ENCODE measurements at places on chromosomes 5 and 9. TPM values are rescaled to one million over a fixed set of nuclear protein-coding genes. Genes with fewer than 3 reads are reported as not detected.

Gene ARHGEF39
- 1.3 TPM for total RNA-seq

Gene CAVIN4
- 0.64 TPM for total RNA-seq

Gene EQTN
- not detected for total RNA-seq

Gene RNF44
- total RNA-seq: 40.5 TPM

Gene DOCK8
- 75.1 TPM for total RNA-seq

Gene PCDHA11
- 0.74 TPM for total RNA-seq

Gene TMEM215
- total RNA-seq: 0.06 TPM

Gene CSF1R
- total RNA-seq: 29.1 TPM

Gene NTRK2
- 6.2 TPM for total RNA-seq

Gene SEC24A
- 23.8 TPM for total RNA-seq

Gene TRIO
- 165 TPM for total RNA-seq

Gene ENTPD2
- 3.2 TPM for total RNA-seq

Gene MAP1B
- total RNA-seq: 29.3 TPM

Gene IL33
- total RNA-seq: 31.1 TPM

Gene CDO1
- 31.7 TPM for total RNA-seq

GRCh38 chr9:130846487-130847305 lies 11.6 kb downstream of the ABL1 start:
- no peak for DNase-seq

- no peak for DNase-seq
Measured at GRCh38 chr5:10069637-10070313, 179.9 kb downstream of the ATPSCKMT start.

DNA sequence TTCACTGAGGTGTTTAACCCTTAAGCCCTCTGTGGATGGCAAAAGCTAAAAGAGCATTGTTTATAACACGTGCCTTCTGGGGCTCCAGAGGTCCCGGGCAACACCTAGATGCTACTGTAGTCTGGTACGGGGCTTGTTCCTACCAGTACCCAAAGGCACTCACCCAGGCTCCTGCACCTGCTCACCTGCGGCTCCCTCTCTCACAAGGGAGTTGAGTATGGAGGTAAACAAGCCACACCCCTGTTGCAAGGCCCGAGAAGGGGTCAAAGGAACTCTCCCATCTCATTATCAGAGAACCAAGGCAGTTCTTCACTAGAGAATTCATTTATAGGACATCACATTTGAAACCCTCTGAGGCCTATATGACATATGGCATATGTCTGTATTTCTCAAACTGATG lies 53.4 kb upstream of the IL6ST start:
- DNase-seq: no peak

- DNase-seq: no peak
Measured at GRCh38 chr5:132008961-132009680, 2.3 kb downstream of the ACSL6 start.

DNA sequence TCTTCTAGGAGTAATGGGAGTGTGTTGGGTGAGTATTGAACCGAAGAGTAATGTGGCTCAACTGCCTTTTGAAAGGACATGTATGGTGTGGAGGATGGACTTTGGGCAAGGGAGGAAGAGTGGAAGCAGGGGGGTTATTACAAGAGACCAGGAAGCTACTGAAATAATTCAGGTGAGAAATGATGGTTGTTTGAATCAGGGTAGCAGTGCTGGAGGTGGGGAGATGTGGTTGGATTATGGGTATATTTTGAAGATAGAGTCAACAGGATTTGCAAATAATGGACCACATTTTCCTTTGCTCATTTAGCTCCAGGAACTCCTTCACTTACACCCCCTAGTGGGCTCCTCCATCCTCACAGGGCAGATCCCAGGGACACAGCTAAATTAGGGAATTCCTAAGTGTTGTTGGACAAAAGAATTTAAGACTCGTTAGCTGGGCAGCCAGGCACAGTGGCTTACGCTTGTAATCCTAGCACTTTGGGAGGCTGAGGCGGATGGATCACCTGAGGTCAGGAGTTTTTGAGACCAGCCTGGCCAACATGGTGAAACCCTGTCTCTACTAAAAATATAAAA lies 1.2 kb upstream of the SLC4A9 start:
- DNase-seq: no peak

DNA sequence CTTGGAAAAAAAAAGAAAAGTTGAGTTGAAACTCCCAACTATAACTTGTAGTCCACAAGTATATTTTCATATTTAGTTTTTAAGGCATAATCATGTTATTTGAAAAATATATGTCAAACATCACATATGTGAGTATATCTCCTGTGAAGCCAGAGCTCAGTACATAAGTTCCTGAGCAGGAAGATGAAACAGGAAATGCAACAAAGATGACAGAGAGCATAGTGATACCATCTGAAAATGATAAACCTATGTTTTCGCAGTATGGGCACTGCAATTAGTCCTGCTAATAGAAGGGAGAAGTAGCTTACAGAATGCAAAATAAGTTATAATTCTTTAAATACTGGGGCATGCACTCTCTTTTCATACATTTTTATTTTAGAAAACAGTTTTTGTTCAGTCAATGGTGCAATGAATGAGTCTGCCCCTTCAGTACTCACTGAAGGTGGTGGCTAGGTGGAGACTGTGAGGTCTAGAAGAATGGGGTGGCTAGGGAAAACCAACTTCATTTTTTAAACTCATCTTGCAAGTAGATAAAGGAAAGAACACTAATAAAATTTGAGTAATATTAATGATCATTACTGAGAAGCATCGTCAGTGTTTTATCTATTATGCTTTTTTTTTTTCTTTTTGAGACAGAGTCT lies 54.1 kb upstream of the FYB1 start:
- DNase-seq: no peak

- DNase-seq: no peak
Measured at GRCh38 chr5:97047076-97047475, 95.3 kb downstream of the LIX1 start.

- DNase-seq: no peak
Measured at GRCh38 chr5:141760193-141760592, 78.2 kb upstream of the ARAP3 start.

DNA sequence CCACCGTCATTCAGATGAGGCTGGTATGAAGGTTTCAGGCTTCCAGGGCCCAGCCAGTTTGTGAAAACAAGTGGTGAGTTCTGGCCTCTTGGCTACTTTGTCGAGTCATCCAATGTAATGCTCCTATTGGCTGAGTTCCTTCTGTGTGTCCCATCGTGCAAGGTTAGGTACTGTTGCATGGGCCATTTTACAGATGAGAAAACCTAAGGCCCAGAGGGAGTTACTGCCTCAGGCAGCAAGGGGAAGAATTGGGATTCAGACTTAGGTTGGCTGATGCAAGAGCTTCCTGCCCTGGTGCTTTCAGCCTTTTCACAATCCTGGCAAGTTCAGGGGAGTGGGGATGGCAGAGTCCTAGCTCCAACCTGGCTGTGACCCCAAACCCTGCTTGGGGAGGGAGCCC lies 17.4 kb upstream of the PITX1 start:
- no peak for DNase-seq

- no peak for DNase-seq
Measured at GRCh38 chr9:33956544-33956943, 92.1 kb downstream of the UBAP2 start.

- no peak for DNase-seq
Measured at GRCh38 chr5:119522841-119523240, 70.5 kb downstream of the HSD17B4 start.

GRCh38 chr5:54090495-54091120 lies 219.8 kb downstream of the ARL15 start:
- DNase-seq: no peak

- no peak for DNase-seq
Measured at GRCh38 chr5:62214701-62215100, 91.3 kb upstream of the KIF2A start.

GRCh38 chr5:11909471-11909870 lies 5.2 kb upstream of the CTNND2 start:
- DNase-seq: no peak

GRCh38 chr5:126009566-126009965 lies 413.6 kb upstream of the GRAMD2B start:
- no peak for DNase-seq

DNA sequence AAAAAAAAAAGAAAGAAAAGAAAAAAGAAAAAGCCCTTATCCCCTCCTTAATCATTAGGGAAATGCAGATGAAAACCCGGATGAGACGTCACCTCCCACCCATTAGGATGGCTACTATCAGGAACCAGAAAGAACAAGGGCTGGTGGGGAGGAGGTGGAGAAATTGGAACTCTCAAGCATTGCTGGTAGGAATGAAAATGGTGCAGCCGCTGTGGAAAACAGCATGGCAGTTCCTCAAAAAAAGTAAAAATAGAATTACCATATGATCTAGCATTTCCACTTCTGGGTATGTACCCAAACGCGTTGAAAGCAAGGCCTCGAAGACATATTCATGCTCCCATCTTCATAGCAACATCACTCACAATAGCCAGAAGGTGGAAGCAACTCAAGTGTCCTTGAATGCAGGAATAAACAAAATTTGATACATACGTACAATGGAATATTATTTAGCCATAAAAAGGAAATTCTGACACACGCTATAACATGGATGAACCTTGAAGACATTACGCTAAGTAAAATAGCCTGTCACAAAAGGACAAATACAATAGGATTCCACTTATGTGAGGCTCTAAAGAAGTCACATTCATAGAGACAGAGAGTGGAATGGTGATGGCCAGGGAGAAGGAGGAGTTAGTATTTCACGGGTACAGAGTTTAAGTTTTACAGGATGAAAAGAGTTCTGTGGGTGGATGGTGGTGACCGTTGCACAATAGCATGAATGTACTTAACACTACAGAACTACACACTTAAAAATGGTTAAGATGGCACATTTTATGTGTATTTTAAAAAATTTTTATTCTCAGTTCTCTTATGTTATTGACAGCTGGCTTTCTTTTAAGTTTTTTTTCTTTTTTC lies 166.8 kb upstream of the IER5L start:
- peak; percentile 4 for DNase-seq

GRCh38 chr9:34171753-34172535 lies 6.9 kb upstream of the UBAP1 start:
- DNase-seq: no peak

DNA sequence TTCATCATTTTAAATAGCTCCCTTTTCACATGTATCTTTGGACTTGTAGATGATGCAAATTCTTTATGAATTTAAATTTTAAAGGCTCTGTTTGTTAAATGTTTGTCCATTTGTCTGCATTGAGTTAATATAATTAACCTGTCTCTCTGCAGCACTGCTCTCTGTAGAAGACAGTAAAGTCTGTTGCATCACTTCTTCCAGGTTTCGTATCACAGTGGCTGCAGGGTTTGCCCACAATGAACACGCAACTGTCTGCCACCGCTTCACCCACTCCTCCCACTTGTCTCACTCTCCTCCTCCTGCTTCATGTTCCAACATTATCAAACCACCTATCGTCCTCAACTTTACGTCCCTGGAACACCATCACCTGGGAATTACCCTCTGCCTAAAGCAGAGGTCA lies 231.3 kb upstream of the SLC30A5 start:
- no peak for DNase-seq

- DNase-seq: no peak
Measured at GRCh38 chr5:81156732-81157131, 76.4 kb upstream of the CKMT2 start.

- DNase-seq: no peak
Measured at GRCh38 chr9:16387382-16387781, 483.1 kb downstream of the BNC2 start.

DNA sequence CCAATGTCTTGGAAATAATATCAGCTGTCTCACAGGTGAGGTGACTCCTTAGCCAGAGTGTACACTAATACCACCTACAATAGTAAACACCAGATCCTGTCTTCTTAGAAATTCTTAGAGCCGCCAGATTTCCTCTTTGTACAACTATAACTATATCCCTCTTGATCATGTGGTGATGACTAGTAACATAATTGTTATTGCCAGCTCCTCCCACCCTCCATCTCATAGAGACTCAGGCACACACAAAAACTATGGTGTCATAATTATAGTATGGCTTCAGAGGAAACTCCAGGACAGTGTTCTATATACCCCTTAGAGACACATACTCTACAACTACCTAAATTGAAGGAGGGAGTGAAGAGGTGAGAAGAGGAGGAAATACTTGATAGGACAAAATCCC lies 33.1 kb downstream of the PGGT1B start:
- no peak for DNase-seq

DNA sequence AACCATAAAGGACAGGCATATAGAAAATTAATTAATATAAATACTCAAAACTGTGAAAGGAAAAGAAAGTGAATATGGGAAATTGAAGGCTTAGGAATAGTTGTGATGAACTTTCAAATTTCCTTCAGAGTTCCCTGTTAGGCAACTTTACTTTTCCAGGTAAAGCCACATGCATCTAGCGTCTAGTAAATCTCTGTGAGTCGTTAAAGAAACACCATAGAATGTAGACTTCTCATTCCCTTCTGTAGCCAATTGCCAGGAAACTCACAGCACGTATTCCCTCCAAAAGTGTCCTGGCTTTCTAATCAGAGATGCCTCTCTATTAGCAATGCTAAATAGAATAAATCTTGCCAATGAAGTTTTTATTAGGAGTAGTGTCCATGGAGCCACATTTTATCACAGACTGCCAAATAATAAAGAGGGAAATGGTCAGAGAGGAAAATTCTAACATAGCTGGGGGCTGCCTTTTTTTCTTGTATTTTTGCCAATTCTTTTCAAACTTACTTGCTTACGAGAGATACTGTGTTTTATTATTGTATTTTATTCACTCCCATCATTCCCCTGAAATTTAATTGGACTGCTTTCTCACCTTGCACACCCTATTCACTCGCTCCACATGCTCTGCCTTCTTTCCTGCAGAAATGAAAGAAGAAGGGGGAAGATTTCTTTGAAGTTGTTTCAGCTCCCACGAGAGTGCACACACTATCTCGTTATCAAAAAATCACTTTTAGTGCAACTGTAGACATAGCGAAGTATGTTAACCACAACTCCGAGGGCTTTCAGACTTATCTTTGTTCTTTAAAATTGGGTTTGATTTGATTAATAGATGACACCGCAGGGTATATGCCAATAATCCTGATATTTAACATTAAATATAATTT lies 439.0 kb downstream of the CSNK1G3 start:
- peak; percentile 6 for DNase-seq

DNA sequence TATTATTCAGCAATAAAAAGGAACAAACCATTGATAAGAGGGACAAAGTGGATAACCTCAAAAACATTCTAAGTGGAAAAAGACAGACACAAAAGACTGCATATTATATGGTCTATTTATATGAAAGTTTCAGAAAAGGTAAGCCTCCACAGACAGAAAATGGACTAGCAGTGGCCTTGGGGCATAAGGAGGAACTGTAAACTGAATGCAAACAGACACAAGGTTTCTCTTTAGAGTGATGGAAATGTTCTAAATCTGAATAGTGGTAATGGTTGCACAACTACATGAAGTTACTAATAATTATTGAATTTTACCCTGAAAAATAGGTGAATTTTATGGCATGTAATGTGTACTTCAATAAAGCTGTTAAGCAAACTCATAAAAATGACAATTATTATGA lies 286.3 kb upstream of the PAPPA start:
- DNase-seq: no peak

GRCh38 chr9:85420750-85421149 lies 321.0 kb downstream of the AGTPBP1 start:
- peak; percentile 37 for DNase-seq

- DNase-seq: peak; percentile 84
Measured at GRCh38 chr5:124719113-124719967, 27.1 kb downstream of the ZNF608 start.

Data from lung (tissue), 17 donors.